ENCODE measurements at places on chromosomes 6 and 20.

DNA sequence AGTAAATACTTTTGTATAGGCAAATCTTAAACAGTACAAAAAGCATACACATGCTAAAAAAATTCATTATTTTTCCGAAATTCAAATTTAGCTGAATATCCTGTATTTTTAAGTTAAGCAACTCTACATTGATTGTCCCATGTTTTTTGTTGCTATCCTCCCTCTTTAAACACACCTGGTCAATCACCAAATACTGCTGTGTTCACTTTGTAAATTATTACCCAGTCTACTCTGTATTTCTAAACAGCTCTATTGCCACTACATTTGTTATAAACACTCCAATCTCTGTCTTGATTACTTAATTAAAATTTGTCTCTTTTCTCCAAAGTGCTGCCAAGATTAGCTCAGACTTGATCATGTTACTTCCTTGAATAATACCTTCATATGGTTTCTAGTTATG, 466.5 kb upstream of the GJE1 start:
- no peak for DNase-seq

GRCh38 chr20:43798291-43799149, 71.7 kb upstream of the GTSF1L start:
- no peak for DNase-seq

GRCh38 chr6:129709769-129710449, at the start of gene ARHGAP18:
ARHGAP18 (minus strand) TSS chr6:129710177; CDS start chr6:129710136, 41 bp downstream.
- peak; percentile 96 for DNase-seq

- no peak for DNase-seq
Measured at GRCh38 chr20:5835321-5835821, 85.2 kb downstream of the SHLD1 start.

GRCh38 chr20:41668057-41668749, 50.0 kb upstream of the CHD6 start:
- no peak for DNase-seq

DNA sequence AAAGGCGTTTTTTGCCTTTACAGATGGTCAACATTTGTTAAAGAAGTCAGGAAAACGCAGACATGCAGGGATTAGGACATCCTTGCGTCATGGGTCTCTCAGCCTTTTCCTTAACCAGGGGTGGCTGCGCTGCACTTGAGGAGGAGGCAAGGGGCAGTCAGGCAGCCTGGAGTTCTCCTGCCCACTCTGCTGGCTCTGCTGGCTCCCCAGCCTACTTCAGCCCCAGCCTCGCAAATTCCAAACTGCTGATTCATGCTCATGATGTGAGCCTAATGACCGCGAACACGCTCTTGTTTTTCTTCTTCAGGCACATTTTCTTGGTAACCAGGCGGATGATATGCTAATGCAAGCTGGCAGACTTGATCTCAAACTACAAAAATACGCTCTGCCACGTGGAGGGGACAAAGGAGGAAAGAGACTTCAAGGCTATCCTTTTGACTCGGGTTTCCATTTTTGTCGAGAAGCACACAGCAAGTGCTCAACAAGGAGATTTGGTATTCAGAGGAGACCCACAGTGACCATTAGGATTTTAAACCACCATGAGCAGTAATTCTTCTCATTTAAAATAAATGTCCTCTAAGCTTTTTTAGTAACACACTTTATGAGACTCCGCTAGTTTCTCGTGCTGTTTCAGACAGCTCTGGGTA, 290.3 kb upstream of the STXBP5 start:
- peak; percentile 48 for DNase-seq

DNA sequence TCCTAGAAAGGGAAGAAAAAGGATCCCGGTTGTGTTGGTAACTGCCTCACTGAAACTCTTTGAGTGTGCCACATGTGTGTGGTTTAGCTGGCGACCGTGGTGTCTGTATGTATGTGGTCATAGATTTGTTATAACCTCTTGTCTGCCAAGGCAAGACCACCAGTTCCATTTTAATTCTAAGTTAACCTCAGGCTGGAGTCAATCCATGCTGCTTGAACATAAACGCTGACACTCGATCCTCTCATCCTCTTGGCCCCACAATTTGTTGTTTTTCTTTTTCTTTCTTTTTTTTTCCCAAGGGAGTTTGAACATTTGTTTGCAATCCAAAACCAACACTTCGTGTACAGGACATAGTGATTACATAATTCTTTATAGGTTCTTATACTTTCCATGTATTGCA, 318.9 kb upstream of the JAG1 start:
- no peak for DNase-seq

GRCh38 chr6:80289727-80290126, 183.3 kb downstream of the BCKDHB start:
- DNase-seq, result no peak

DNA sequence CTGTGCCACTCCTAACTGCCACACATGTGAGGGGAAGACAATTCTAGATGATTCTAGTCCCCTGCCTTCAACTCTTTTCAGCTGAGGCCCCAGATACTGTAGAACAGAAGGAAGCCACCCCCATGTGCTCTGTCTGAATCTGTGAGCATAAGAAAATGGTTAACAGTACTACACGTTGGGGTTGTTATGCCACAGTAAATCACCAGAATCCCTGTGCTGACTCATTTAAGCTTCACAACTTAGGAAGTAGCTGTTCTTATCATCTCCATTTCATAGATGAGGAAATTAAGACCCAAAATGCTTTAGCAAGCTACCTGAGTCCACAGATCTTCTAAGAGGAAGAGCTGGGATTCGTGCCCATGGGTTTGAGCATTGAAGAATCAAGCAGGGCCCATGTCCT, 27.4 kb upstream of the SCRT2 start:
- DNase-seq, result no peak

- DNase-seq, result no peak
Measured at GRCh38 chr6:54817834-54818233, 28.7 kb upstream of the FAM83B start.

GRCh38 chr6:169912266-169913095, 161.1 kb downstream of the ERMARD start:
- no peak for DNase-seq

GRCh38 chr6:168070804-168071203, 8.2 kb downstream of the FRMD1 start:
- no peak for DNase-seq

DNA sequence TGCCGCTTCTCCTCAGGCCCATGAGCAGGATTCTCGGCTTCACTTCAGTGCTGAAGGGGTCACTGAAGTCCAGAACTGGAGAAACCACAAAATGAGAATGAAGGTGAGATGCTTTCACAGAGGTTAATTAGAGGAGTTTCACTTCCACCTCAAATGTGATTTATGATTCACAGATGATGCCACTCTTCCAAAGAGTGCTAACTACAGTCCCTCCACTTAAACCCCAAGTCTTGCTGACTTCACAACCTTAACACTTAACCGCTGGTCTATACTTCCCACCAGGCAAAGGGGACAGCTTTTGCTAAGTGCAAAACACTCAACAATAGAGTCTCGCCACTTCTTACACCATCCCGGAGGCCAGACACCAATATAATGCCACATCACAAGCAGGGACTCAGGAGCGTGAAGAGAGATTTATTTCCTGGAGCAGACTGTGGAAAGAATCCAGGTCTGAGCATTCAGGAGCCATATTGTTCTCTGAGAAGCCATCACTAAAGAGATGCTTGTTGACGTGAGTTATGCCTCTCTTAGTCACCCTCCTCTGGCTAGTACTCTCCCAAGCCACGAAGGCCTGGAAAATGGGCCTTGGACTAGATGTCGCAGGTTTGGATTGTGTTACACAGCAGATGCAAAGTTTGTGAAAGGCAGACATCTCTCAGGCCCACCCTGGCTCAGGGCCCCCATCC, 24.4 kb downstream of the RRAGD start:
- no peak for DNase-seq

- no peak for DNase-seq
Measured at GRCh38 chr6:120058410-120058809, 708.8 kb upstream of the MAN1A1 start.

GRCh38 chr6:158737710-158738615, 81.2 kb downstream of the EZR start:
- DNase-seq, result peak; percentile 34

DNA sequence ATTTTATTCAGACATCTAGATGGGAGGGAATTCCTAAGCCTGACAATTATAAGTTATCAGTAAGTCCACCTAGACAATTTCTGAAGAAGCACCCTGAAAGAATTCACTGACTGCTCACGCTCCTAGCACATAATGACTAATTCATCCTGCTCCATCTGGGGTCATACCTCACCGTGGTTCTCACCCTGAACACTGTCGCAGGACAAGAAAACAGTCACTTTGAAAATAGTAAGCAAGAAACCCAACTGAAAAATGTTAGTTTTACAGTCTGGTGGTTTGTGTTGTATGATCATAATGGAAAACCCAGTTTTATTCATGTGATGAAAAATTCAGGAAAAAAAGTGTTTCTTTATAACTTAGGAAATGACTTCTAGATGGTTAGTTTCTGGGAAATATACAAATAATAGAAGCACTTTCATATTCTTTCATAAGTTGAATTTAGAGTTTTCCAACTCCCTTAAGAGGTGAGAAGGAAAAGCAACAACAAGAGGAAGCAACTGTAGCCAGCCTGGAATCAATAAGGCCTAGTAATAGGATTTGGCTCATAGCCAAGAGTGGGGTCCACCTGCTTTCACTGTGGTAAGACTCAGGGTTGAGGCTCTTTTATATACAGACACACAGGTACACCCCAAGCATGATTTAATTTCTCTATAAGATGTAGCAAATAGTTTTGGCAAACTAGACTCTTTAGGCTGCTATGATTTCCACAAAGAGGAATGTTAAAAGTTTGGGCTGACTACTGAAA, 94.1 kb downstream of the HIVEP2 start:
- no peak for DNase-seq

GRCh38 chr20:47027456-47027855, 132.8 kb downstream of the EYA2 start:
- no peak for DNase-seq

GRCh38 chr6:154358019-154358545, 1.5 kb upstream of the IPCEF1 start:
- no peak for DNase-seq

DNA sequence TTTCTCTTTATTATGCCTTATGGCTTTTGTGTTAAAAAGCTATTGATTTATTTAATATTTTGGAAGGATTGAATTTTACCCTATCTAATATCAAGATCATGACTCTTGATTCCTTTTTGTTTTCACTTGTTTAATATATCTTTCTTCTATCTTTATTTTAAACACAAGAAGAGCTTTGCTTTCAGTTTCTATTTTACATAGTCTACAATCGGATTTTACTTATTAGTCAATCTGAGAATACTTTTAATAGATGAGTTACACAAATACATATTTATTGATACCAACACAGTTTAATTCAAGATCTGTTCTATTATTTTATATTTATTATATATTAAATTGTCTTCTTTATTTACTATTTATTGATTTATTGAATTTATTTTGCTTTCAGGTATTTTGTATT, 218.8 kb downstream of the ESR1 start:
- DNase-seq, result no peak

DNA sequence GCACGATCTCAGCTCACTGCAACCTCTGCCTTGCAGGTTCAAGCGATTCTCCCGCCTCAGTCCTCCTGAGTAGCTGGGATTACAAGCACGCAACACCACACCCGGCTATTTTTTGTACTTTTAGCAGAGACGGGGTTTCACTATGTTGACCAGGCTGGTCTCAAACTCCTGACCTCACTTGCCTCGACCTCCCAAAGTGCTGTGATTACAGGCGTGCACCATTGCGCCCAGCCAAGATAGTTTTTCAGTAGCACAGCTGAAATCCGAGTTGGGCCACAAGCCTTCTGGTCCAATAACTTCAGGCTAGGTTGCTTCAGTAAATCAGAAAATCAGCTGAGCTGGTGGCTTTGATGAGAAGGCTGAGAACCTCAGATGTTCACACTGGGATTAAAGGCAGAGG, 65.7 kb downstream of the TRAM2 start:
- no peak for DNase-seq

DNA sequence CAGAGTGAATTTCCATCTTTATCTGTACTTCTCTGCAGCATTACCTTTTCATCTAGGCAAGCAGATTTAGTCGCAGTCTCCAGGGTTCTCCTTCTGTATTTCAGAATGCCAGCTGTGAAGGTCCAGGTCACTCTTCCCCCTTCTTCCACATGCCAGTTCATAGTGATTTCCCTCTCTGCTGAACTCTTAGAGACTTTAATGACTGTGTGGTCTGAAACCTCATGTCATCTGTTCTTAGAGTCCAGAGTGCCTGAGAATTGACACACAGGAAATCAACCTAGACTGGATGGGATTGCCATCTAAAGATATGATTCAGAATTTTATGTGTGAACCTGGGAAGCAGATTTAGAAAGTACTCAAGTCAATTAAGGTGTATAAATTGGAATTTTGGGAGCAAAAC, 248.1 kb downstream of the TPBG start:
- no peak for DNase-seq

- no peak for DNase-seq
Measured at GRCh38 chr20:60649541-60649940, 602.5 kb upstream of the CDH4 start.

Measured in SW 1271 (cell line).